ENCODE measurements at places on chromosomes 4 and X. TPM values are rescaled to one million over a fixed set of nuclear protein-coding genes. Genes with fewer than 3 reads are reported as not detected.

Gene FAM9A
- total RNA-seq: not detected

Gene HGFAC
- not detected for total RNA-seq

Gene CCDC120
- 0.45 TPM for total RNA-seq

Gene MAGEB1
- not detected for total RNA-seq

Gene ZNF732
- 0.18 TPM for total RNA-seq

All from endothelial cell of coronary artery (primary cell).